ENCODE measurements at places on chromosomes 13 and 19.

GRCh38 chr19:37902668-37903067 is 3.7 kb downstream of the WDR87 start:
- DNase-seq = peak; percentile 64

GRCh38 chr13:80447747-80448146 is 106.8 kb upstream of the SPRY2 start:
- DNase-seq = no peak

- no peak for DNase-seq
Observed at GRCh38 chr19:15476325-15476724, 3.0 kb downstream of the PGLYRP2 start.

- no peak for DNase-seq
Observed at GRCh38 chr13:109611912-109612691, 174.3 kb downstream of the IRS2 start.

DNA sequence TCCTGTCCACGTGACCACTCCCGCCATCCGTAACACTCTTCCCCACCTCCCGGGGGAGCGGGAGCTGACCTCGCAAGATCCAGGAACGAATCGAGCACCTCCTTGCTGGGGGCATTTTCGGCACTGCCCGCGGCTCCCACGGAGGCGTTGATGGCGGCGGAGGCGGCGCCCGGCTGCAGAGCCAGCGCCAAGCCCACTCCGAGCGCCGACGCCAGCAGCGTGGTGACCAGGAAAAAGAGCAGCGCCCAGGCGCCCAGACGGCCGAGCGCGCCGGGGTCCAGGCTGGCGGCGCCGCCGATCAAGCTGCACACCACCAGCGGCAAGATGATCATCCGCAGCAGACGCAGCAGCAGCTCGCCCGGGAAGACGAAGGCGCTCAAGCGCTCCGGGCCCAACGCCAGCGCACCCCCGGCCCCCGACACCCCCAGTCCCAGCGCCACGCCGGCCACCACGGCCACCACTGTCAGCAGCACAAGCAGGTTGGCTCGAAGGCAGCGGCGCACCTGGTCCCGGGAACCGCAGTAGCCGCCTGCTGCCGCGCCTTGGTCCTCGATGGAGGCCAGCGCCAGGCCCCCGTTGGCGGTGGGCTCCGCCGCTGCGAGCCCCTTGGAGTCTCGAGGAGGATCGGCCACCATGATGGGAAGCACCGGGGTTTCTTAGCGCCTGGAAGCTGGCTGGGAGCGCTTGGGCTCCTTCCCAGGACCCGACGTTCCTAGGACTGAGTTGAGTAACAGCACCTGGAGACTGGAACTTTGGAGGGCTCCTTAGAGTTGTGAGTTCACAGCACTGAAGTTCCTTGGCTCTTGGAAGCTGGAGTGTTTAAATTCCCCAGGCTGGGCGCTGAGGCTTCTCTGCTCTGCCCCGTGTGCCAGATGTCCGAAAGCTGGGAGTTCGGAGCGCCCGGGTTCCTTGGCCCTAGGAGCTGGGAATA is 798 bp downstream of the SLC1A5 start:
- DNase-seq = no peak

DNA sequence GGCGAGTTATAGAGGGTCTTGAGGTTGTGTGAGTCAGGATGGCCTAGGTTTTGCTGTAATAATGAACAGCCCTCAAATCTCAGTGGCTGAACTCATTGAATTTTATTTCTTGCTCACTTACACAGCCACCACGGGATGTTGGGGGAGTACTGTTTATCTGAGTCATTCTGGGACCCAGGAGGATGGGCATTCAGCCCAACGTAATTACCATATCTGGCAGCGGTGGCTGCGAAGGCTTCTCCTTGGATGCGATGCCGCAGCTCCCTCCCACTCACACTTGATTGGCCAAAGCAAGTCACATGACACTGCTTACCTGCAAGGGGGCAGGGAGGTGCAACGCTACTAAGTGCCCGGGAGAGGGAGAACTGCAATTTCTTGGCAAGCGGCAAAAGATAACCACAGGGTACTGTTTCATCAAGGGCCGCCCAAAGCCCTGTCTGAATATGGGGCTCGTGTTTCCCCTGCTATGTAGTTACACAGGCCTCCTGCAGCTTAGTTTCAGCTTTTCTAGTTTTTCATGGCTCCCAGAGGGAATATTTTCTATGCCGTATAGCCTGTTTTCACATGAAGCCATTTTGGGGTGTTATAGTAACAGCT is 19.9 kb downstream of the ZSWIM9 start:
- DNase-seq = peak; percentile 27

DNA sequence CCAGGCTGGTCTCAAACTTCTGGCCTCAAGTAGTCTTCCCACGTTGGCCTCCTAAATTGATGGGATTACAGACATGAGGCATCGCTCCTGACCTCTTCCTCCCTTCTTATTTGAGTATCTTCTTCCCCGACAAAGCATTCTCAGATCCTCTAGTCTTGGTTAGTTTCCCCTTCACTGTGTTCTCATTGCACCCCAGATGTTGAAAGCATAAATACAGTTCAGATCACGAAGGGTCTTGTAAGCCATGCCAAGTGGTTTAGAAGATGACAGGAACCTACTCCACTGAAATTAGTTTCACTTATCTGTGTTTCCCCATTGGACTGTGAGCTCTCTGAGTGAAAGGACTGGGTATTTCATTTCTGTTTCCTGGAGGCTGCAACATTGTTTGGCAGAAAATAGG is 100.7 kb downstream of the DGKH start:
- DNase-seq = no peak

GRCh38 chr13:112587212-112587763 is 665 bp downstream of the TUBGCP3 start:
- peak; percentile 48 for DNase-seq

DNA sequence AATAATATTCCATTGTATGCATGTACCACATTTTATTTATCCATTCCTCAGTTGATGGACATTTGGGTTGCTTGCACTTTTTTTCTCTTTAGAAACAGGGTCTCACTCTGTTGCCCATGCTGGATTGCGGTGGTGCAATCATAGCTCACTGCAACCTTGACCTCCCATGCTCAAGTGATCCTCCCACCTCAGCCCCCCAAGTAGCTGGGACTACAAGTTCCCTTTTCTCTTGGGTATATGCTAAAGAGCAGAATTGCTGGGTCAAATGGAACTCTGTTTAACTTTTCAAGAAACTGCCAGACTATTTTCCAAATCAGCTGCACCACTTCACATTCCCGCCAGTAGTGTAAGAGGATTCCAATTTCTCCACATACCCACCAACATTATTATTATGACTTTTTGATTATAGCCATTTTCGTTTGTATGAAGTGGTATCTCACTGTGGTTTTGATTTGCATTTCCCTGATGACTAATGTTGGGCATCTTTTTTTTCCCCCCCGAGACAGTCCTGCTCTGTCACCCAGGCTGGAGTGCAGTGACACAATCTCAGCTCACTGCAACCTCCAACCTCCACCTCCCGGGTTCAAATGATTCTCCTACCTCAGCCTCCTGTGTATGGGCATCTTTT is 7.6 kb upstream of the IPO5 start:
- no peak for DNase-seq

DNA sequence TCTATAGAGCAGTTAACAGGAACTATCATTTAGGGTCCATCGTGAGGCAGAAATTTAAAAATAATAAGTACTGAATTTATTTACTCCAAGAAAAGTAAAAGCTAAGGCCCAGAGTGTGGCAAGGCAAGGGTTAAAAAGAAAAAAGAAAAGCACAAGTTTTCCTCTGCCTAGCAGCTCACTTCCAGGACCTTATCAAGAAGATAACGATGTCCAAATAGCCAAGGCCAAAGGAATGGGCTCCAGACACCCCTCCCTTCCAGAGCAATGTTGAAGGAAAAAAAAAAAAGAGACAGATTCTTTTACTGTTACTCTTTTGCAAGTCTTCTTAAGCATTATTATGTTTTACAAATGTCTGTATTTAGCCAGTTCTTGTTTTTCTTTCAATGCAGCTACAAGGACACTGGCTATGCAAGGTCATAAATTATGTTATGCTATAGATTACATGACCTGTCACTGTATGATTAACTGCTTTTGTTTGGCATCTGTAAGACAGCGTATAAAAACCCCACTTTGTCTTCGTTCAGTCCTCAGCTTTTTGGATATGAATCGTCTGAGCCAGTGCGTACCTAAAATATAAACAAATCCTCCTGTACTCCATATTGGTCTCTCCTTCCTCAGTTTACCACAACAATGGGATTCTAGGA is 2.9 kb upstream of the ZNF700 start:
- DNase-seq = no peak

DNA sequence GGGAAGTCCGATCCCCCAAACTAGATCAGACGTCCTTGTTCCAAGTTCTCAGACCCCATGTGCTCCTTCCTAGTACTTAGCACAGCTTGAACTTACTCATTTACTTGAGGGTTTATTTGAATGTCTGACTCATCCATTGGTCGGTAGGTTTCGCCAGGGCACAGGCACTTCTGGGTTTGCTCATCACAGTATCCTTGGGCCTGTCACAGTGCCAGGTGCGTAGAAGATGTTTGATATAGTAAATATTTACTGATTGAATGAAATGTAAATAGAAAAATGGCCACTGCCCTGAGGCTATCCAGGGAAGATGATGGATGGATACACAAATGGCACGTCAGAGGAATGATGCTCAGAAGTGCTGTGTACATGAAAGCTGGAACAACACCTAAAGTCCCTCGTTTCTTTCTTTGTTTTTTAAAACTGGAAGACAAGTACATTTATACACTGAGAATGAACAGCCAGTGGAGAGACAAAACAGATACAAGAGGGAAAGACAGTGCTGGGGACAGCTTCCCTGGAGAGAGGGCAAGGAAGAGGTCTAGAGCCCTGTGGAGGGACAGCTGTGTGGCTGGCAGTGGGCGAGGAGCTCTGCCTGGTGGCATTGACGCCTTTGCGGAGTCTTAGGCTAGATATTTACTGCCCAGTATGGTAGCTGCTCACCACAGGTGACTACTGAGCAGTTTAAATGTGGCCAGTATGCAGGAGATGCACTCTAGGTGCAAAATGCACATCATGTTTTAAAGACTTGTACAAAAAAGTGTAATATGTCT is 31.2 kb upstream of the KL start:
- no peak for DNase-seq

DNA sequence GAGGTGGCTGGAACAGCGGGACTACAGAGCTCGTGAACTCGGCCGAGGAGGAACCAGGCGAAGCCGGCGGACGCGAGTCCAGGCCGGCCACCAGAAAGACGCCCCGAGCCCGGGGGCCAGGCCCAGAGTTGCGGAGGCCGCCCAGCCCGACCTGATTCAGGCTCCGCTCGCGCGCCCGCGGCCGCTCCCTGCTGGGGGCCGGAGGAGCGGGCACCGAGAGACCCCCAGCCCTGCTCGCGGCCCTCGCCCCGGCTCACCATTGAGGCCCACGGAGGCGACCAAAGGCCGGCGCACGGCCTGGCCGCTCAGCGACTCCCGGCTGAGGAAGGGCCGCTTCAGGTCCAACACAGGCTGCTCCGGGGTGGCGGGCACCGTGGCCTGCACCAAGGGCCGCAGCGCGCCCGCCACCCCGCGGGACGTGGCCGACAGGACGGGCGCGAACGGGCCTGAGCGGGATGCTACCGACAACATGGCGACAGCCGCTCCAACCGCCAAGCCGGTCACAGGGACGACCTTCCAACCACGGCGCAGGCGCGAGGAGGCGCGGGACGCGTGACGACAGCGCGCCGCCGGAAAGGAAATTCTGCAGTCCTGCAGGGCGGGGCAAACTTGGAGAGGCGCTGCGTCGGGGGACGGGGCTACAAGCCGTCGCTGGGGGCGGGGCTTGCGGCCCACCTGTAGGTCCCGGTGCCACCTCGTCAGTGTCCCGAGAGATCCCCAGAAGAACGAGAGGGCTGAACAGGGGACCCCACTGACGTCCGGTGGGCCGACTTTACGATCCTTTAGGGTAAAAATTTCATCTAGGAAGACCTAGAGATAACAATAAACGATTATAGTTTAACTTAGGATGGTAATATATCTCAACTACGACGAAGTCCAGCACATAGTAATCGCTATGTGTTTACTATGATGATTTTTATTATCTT is at the start of gene UQCRFS1:
UQCRFS1 (minus strand) TSS at position 504 of the 926 bp plus-strand sequence; CDS start at position 471, 33 bp downstream.
- DNase-seq = peak; percentile 90

- DNase-seq = no peak
Observed at GRCh38 chr13:34174671-34175145, 356.8 kb downstream of the RFC3 start.

DNA sequence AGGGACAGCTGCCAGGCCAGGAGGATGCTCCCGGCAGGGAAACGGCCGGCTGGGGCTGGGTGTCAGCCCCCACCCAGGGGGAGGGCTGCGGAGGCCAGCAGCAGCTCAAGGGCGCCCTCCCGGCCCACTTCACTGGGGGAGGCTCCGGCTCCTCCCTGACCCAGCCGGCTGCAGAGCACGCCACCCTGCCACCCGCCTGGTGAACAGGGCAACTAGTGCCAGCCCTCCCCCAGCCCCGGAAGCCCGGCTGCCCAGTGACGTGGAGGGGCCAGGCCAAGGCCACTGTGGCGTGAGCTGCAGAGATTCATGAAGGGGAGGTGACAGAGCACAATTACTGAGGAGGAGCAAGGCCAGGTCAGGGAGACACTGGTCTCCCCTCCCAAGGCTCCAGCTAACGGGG is 14.7 kb downstream of the REXO1 start:
- no peak for DNase-seq

DNA sequence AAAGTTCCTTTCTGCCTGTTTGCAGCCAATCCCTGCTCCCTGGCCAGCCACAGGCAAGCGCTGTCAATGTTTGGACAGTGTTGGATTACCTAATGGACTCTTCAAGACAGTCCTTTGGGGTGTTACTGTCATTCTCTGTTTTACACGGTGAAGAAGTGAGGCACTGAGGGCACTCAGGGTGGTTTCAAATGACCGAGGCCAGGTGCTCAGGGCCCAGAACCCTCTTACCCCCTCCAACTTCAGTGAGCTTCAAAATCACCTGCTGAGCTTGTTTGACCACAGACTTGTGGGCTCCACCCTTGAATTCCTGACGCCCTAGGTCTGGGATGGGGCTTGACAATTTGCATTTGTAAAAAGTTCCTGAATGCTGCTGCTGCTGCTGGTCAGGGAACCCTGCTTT is 97.9 kb downstream of the GGACT start:
- DNase-seq = no peak

GRCh38 chr13:108963846-108964600 is 334.6 kb downstream of the MYO16 start:
- DNase-seq = no peak

DNA sequence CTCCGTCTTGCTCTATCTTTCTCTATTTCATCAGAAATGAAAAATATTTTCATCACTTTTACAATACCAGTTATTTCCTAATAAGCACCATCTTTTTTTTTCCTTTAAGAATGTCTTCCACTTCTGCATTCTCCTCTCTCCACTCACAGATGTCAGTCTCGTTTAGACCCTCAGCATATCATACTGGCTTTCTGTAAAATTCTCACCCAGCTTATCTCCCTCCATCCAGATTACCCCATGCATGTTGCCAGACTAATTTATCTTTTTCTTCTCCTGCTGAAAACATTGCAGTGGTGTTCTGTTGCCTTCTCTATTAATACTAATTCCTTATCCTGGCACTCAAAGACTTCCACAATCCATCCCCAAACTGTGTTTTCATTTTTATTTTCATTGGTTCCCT is 513.8 kb upstream of the KLF12 start:
- no peak for DNase-seq

GRCh38 chr13:19742643-19743042 is 40.1 kb downstream of the PSPC1 start:
- no peak for DNase-seq
